ENCODE measurements at places on chromosomes 12 and 14.

GRCh38 chr12:65742018-65743010 lies 82.0 kb upstream of the HMGA2 start:
- DNase-seq: no peak

- no peak for DNase-seq
Observed at GRCh38 chr14:41362139-41362538, 244.5 kb upstream of the LRFN5 start.

GRCh38 chr12:53254816-53255545 lies 13.1 kb upstream of the ESPL1 start:
- DNase-seq: no peak

GRCh38 chr14:52950898-52951680 lies at the start of gene FERMT2:
Gene FERMT2 (minus strand): TSS chr14:52951050. CDS start chr14:52950568, 482 bp downstream.
- DNase-seq: peak; percentile 23

DNA sequence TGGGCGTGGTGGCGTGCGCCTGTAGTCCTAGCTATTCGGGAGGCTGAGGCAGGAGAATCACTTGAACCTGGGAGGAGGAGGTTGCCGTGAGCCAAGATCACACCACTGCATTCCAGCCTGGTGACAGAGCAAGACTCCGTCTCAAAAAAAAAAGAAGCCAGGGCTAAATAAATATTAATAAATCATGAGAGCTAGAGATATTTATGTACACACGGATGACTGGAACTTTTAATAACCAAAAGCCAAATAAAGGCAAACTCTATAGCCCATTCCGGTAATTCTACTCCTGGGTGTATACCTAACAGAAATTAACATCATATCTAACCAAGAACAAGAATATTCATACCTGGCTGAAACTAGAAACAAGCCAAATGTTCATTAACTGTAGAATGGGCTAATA lies 7.7 kb upstream of the TRAFD1 start:
- DNase-seq: no peak

DNA sequence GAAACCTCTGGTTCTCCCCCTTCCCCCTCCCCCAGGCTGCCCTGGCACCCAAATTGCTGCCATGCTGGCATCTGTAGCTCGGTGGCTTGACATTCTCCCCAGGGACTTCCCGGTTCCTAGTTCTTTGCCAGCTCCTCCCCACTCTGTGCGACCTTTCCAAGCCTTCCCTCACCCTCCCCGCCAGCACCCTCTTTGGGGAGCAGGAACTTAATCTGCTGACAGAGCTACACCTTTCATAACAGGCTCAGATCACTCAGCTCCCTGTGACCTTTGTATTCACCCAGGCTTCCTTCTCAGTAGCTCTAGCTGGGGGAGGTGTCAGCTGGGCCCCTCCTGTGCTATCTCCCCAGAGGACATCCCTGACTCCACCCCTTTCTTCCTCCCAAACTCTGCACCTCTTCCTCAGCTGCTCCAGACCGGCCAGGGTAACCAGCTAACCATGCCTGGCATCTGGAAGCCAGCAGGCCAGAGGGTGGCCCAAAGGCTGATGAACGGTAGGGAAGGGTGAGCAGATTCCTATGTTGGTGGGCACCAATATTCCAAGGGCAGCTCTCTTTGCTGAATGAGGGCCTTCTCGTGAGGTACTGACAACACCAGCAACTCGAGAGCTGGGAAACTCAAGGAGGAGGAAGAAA lies 1.8 kb upstream of the COX14 start:
- no peak for DNase-seq

DNA sequence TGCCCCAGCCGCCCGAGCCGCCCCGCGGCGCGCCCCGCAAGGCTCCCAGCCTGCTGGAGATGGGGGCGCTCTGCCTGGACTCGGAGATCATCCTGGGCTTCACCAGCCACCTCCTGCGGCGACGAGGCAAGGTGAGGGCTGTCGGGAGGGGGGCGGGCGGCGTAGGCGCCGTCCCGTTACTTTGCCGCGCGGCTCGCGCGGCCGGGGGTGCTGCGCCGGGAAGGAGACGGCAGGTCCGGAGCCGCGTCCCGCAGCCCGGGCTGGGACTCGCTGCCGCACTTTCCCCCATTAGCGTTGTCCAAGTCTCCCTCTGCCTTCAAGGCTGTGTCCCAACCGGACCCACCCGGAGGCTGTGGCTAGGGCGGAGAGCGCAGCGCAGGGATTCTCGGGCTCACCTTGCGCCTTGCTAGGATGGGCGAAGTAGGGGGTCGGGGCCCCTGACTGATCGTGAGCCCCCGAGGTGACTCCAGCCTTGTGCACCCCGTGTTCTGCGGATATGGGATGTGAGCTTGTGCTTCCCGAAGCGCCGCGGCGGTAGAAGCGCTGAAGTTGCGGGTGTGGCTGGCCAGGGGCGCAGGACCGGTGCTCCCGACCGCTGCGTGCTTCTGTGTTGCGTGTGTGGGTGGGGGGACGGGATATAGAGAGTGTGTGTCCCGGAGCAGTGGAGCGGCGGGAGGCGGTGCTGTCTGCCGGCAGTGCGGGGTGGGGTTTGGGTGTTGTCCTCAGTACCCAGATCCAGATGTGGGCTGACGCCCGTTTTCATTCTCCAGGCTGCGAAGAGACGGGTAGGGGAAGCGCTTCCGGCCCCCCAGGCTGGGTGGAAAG lies 1.7 kb upstream of the KIF26A start:
- DNase-seq: no peak

GRCh38 chr12:14113031-14113430 lies 131.6 kb upstream of the GRIN2B start:
- no peak for DNase-seq

DNA sequence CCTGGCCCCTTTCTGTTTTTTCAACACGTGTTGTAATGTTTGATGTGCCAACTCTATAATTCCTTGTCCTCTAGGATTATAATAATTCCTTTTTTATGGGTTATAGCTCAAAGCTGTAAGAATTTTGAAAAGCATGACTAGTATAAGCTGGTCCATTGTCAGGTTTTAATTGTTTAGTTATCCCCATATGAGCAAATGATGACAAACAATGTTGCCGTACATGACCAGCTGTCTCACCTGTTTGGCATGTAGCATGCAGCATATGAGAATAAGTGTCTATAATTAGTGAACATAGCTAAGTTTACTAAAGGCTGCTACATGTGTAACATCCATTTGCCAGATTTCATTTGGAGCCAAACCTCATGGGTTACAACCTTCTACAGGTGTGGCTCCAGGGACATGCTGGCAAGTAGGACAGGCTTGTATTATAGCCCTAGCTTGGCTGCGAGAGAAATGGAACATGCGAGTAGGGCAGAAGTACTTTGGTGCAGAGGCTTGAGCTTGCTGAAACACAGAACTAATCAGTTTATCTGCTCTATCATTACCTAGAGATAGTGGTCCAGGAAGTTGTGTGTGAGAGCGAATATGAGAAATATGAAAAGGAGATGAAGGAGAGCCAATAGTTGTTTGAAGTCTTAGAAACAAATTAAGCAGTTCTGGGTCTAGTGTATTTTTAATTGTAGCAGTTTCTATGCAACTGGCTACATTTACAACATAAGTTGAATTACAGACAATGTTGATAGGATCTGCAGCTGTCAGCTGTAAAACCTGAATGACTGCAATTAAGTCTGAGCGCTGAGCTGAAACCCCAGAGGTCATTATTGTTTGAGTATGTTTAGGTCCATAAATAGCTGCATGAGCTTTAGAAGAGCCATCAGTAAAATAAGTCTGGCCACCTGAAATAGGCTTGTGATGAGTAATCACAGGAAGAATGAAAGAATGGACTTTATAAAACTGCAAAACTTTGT lies 22.6 kb upstream of the MAPKAPK5 start:
- no peak for DNase-seq

- DNase-seq: peak; percentile 69
Observed at GRCh38 chr12:89040146-89040964, 311.9 kb downstream of the DUSP6 start.

DNA sequence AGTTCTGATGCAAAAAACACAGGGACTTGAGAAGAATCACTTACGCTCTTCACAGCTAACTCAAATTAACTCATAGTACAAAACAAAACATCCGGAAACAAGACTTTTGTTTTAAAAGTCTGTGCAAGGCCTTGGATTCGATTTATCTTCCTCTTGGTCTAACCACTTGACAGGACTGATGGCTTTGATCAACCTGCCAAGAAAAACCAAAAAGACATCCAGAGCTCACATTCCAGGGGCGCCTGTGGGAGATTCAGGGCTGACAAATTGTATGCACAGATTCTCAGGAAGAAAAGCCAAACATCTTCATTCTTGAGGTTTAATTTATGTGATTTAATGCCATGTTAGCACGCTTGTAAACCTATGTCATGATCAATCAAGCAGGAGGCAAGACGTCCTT lies 129.1 kb upstream of the TMCC3 start:
- no peak for DNase-seq

DNA sequence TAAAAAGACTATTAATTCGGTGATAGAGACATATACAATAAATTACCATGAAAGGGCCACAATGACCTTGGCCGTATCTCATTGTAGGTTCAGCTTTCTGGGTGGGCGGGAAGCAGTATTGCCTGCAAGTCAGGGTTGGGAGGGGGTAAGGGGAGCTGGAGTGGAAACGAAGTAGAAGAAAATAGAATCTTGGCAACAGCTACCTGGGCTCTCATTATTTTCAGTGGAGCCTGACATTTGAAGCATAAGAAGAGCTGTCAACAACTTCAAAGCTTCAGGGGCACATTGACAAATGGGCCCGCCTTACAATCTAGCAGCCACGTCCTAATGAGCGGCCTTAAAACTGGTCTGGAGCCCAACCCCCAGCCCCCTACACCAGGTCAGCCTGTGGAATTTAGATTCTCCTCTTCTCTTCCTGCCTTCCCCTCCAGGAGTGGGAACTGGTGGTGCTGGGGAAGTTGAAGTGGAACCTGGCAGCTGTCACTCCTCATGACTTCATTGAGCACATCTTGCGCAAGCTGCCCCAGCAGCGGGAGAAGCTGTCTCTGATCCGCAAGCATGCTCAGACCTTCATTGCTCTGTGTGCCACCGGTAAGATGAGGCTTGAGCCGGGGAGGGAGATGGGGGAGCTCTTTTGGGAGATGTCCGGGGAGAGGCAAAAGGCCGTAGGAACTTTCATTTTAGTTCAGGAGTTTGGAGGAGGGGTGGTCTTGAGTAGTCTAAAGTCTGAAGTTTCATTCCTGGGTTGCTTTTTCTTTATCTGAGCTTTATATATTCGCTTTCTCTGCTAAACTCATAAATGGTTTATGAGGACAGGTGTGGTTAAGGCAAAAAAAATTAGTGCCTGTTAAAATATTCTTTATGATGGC lies 5.0 kb downstream of the CCND2 start:
- no peak for DNase-seq

GRCh38 chr12:95130096-95130495 lies 56.7 kb upstream of the NR2C1 start:
- no peak for DNase-seq

- DNase-seq: no peak
Observed at GRCh38 chr12:31008241-31008761, 65.4 kb upstream of the DDX11 start.

DNA sequence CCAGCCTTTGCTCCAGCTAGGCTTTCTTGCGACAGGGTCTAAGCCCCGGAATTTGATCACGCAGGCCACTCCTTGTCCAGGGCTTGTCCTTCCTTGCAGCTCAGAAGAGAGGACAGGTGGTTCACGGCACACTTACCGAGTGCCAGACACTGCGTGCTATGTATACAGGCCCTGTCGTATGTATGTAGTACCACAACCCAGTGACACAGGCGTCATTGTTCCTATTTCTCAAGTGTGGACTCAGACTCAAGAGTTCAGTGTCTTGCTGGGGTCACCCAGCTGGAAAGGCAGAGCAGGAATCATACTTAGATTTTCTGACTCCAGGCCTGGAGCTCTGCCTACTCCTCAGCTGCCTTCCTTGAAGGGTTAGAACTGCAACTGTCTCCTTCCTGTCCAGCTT lies 153.9 kb downstream of the SMOC1 start:
- no peak for DNase-seq

DNA sequence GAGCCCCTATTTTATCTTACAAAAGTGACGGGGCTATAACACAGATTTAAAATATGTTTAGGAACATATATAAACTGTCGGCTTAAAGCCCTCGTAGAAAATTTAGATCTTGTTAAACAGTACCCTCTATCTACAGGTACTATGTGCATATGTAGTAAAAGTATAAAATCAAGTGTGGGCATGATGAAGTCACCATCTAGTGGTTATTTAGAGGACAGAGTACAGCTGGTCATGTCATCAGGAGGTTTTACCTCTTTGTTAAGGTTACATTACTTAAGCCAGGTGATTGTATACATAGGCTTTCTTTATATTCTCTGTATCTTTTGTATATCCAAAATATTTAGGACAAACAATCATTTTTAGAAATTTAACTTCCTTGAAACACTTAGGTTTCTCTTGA lies 18.2 kb upstream of the TNS2 start:
- no peak for DNase-seq

GRCh38 chr12:55762646-55763045 lies 19.7 kb downstream of the GDF11 start:
- no peak for DNase-seq

GRCh38 chr12:39675263-39675662 lies 55.7 kb upstream of the ABCD2 start:
- no peak for DNase-seq

All from CD4-positive, alpha-beta T cell treated with Interleukin-4 for 1 hour (primary cell).